ENCODE measurements at places on chromosomes 7 and 10.

- DNase-seq, result no peak
Observed at GRCh38 chr7:30020535-30020934, 6.0 kb downstream of the FKBP14 start.

- no peak for DNase-seq
Observed at GRCh38 chr7:136496551-136496950, 371.9 kb upstream of the CHRM2 start.

DNA sequence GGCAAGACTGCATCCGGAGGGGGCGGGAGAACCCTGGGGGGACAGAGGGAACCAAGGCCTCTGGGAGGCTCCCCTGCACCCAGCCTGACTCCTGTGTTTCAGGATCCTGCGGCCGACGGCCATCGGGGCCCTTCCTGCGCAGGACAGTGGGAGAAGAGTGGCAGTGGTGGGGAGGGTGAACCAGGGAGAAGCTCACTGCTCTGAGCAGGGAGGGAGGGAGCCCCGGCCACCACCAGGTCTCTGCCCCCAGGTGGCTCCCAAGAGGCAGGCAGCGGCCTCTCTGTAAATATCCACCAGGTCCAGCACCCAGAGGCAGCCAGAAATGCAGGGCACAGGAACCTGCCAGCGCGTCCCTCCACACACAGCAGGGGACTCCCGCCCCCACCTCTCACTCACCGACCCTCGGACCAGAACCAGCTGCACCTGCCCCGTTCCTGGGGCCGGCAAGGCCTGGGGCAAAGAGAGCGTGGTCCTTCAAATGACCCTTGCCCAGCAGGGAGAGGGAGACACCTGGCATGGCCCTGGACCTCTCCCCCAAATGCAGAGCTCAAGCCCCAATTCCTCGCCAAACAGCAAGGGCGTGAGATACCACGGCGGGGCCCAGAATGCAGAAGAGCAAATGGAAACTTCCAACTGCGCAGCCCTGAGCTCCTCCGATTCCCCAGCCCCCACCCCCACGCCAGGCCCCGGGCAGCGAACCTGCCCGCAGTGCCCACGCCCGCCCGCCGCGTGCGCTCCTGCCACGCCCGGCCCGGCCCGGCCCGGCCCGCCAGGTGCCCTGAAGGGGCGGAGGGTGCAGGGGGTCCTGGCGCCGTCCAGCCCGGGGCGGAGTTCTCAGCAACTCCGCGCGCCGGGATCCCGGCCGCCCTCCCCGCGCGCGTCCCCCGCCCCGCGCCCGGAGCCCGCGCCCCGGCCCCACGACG lies 805 bp downstream of the RASGEF1A start:
- DNase-seq, result peak; percentile 1

- DNase-seq, result no peak
Observed at GRCh38 chr10:33087152-33087551, 129.1 kb upstream of the ITGB1 start.

DNA sequence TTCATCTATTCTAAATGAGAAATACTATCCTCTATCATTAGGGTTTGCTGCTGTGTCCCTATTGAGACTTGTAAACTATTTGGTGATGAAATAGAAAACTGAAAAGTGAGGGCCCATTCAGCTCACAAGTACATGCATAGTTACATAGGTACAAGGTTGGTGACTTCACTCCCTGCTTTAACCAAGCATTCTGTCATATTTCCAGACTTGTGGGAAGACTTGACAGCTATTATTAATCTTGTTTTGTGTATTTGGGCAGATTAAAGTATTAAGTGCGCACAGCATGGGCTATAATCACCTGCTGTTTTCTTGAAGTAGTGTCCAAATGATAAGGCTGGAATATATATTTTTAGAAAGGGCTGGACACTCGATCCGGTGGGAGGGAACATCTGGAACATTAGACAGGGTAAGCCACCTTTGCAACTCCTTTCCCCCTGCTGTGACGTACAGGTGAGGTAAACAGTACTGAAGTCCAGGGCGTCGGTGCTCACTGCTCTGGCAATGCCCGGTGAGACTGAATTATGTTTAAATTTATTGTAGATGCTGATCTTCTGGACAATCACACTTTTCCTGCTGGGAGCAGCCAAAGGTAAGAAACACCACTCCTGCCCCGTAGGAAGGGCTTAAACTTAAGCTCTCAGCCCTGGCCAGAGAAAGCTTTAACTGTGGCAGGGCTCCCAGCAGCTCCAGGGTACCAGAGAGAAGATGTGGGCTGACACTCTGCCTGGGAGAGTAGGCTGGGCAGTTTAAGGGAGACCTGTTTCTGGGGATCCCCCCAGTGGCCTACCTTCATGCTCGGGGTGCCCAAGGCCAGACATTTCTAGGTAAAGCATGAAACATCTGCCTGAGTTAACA lies at the start of gene PNLIPRP1:
PNLIPRP1 (plus strand) TSS at position 370 of the 855 bp plus-strand sequence; CDS start at position 541, 171 bp downstream.
- DNase-seq, result no peak

DNA sequence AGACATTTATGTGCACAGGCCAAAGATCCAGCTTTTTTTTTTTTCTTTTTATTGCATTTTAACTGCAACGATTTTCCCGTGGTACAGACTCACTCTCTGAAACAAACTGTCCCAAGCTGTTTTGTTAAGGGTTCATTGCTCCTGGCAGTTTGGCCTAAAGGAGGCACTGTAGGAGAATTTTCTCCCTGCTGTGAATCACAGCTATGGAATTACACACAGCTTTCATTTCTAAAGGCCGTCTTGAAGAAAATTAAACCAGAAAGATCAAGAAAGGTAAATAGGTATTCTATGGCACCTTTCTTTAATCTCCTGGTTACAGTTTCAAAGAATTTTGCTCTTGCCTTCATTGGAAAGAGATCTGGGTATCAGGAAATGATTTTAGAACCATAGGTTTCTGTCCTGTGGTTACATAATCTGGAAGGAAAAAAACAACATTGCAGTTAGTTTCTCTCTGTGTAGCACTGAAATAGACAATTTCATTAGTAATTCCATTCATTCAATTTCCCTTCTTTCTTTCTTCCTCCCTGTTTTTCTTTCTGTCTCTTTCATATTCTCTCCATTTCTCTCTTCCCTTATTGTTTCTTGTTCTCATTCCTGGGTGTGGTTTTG lies 51.2 kb downstream of the PDK4 start:
- peak; percentile 71 for DNase-seq

DNA sequence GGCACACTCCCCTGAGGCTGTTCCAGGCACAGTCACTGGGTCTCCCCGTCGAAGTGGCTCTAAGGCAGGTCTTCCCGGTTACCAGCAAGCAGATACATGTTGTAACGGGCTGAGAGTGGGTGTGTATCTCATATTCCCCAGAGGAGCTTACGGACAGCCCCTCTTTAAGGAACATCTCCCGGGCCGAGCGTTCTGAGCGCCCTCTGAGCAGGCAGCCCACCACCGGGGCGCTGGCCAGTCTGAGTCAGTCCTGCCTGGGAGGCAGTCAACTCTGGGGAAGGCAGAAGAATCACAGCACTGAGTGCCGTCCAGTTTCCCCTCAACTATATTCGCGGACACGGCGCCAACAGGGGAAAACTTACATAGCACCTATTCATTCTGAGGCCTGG lies 117.4 kb downstream of the LHPP start:
- no peak for DNase-seq

- DNase-seq, result no peak
Observed at GRCh38 chr7:145156834-145157233, 321.0 kb upstream of the TPK1 start.

DNA sequence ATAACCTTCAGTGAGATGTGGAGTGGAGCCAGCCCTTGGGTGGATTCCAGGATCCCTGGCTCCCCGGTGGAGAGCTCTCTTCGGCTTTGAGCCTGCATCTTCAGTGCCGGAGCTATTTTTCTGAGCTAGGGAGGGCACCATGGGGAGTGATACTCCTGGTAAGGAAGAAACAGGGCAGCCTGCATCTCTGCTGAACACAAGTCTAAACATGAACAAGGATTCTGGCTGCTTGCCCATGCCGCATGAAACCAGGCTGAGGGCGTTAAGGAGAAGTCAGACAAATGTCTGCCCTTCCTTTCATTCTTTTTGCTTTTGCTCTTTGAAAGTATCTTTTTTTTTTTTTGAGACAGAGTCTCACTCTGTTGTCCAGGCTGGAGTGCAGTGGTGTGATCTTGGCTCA lies 60.4 kb downstream of the EVX1 start:
- peak; percentile 48 for DNase-seq

- DNase-seq, result no peak
Observed at GRCh38 chr10:5570979-5571810, 46.4 kb downstream of the CALML3 start.

- DNase-seq, result no peak
Observed at GRCh38 chr10:76033457-76034196, 602.2 kb downstream of the LRMDA start.

DNA sequence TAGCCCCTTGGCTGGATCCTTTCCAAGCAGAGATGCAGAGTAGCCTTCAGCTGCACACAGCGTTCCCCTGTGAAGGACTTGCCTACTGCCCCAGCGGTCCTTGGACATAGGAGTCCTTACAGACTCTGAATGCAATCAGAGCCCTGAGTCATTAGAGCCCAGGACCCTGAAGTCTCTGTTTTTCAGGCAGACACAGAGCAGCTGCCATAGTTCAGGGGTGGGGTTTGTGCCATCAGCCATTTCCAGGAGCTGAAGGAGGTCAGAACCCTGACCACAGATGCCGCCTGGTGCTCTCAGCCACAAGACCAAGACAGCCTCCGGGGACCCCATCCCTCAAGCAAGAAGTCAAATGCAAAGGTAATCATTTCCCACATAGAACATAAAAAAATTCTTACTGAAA lies 32.8 kb upstream of the WDFY4 start:
- DNase-seq, result no peak

- peak; percentile 29 for DNase-seq
Observed at GRCh38 chr7:135714534-135715009, 13.4 kb downstream of the SLC13A4 start.

- DNase-seq, result no peak
Observed at GRCh38 chr10:129958148-129958628, 5.9 kb downstream of the EBF3 start.

DNA sequence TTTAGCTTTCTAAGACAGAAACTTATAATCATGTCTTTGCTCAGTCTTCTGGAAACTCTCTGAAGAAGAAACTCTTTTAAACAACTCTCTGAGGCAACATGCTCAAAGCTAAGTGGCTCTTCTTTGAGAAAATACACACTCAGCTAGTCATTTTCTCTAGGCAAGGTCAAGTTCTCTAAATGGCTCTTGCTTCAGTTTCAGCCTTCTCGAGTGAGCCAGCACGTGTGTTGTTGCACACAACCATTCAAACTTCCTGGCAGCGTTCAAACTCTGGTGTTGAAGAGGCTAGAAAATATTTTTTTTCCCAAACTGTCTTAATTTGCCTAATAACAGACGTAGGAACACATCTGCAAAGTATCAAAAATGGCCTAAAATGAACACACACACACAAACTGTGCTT lies 129.1 kb downstream of the THSD7A start:
- DNase-seq, result no peak

DNA sequence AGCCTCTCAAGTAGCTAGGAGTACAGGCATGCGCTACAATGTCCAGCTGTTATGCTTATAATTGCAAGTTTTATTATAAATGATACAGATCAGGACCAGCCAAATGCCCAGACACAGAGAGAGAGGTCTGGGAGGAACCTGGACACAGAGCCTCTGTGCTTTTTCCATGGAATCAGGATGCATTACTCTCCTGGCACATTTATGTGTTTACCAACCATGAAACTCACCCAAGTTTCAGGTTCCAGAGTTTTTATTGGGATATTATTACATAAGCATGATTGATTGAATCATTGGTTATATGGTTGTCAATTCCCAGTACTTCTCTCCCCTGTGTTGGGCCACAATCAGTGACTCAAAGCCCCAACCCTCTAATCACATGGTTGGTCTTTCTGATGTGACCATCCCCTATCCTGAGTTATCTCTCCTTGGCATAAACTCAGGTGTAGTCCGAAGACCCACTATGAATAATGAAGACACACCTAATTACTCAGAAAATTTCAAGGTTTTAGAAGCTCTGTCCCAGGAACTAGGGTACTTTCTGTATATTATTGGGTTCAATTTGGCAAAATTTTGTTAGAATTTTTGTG lies 30.6 kb downstream of the MXI1 start:
- DNase-seq, result no peak

GRCh38 chr7:2821161-2821841 lies 22.8 kb downstream of the GNA12 start:
- DNase-seq, result peak; percentile 94

DNA sequence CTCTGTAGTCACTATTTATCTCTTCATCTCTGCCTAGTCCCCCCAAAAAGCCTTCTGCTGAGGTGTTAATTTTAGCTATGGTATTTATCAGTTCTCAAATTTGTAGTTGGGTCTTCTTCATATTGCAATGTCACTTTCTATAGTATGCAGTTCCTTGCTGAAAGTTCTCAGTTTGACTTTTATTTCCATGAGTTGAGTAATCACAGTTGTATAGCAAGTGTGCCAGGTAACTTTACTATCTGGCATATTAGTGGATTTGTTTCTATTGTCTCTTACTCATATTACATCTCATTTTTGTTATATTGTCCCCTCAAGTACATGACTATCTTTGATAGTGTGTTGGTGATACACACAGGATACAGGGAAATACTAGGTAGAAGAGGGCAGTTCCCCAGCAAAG lies 152.8 kb downstream of the CUBN start:
- no peak for DNase-seq

GRCh38 chr10:3758491-3758970 lies 26.5 kb downstream of the KLF6 start:
- DNase-seq, result no peak

- peak; percentile 73 for DNase-seq
Observed at GRCh38 chr10:93376372-93377293, 105.5 kb downstream of the MYOF start.

GRCh38 chr7:124918662-124919061 lies 11.0 kb downstream of the POT1 start:
- no peak for DNase-seq

GRCh38 chr7:94422136-94422535 lies 27.4 kb downstream of the COL1A2 start:
- DNase-seq, result no peak

GRCh38 chr7:130142654-130143333 lies 62.4 kb downstream of the TMEM209 start:
- DNase-seq, result no peak

- no peak for DNase-seq
Observed at GRCh38 chr10:46549171-46550075, 7.0 kb downstream of the GPRIN2 start.

DNA sequence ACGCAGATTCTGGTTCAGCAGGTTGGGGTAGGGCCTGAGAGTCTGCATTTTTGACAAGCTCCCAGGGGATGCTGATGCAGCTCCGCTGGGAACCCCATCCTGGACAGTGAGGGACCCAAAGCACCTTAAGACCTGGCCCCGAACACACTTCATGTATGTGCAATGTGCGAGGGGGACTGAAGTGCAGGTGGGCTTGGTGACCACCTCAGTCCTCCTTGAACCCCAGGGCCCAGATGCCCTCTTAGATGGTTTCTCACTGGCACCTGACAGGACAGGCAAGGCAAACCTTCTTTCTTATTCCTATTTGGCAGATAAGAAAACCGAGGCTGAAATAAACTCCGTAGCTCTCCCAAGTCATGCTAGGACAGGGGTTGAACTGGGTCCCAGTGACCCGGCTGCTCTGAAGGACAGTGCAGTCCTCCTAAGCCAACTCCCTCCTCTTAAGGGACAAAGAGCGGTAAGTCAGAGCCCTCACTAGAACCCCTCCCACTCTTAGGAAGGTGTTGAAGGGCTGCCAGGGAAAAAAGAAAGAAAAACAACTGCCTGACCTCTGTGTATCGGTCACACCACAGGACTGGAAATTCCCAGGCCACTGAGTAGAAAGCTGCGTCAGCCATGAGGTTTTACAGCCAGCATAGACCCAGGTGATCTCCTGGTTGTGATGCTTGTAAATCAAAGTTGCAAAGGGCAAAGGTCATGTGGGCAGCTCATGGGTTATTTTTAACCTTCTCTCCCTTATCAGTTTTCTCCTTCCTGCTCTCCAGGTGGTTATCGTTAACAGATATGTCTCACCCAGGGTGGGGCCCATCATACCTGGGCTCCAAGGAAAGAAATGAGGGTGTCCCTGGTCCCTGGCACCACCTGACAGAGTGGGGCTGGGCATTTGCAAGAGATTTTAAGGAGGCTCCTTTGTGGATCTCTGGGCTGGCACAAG lies 90.9 kb upstream of the SMNDC1 start:
- DNase-seq, result peak; percentile 84
